Stimulated activated CD4-positive, alpha-beta T cell treated with anti-CD3 and anti-CD28 coated beads, TNF-alpha, amount 100 ng/mL, for 4 hours (primary cell): ENCODE measurements at places on chromosomes 16 and 17.

GRCh38 chr17:43085474-43085873 is 39.7 kb downstream of the BRCA1 start:
- no peak for DNase-seq

DNA sequence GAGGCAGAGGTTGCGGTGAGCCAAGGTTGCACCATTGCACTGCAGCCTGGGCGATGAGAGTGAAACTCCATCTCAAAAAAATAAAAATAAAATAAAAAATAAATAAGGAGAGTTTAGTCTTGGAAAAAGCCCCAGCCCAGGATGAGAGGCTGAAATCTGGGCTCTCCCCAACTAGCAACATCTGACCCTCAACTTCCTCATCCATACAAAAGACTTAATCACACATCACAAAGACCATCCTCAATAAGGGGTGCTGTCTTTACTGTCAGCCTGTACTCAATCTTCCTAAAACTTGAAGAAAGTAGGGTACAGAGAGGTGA is 11.4 kb upstream of the SLC4A1 start:
- no peak for DNase-seq

DNA sequence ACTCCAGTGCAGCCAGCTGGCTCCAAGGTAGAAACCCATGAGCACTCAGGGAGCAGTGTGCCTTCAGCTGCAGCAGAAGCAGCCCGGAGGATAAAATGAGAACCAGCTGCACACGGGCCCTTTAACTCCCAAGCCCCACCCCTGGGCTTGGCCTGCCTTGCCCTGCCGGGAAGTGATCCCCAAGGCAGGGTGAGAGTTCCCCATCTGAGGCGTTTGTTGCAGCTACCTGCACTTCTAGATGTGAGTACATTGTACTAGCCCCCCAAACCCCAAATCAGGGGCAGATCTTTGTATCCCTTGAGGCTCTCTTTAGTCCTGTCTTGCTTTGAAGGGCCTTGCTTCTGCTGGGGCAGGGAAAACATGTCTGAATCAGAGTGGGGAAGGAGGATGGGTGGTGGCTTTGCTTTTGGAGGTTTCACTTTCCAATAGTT is at the start of gene MVP:
Gene MVP (plus strand): TSS at position 192 of the 431 bp plus-strand sequence. CDS start 10,088 bp downstream, outside the sequence.
- DNase-seq: no peak

DNA sequence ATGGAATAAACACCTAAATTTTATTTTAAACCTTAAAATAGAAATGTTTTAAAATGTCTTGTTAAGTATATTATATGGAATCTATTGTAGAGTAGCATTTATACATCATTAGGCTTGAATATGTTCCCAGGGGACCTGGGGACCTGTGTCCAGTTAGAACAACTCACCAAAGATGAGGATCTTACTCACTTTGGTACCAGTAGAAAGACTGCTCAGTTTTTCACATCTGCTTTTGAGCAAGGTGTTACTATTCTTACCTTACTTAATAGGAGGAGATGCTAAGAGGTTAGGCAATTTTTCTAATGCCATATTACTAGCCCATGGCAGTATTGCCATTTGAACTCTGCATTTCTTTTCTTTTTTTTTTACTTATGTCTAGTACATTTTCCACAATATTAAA is 14.7 kb downstream of the STXBP4 start:
- no peak for DNase-seq

GRCh38 chr17:82592767-82593589 is 55.3 kb downstream of the WDR45B start:
- peak; percentile 16 for DNase-seq

DNA sequence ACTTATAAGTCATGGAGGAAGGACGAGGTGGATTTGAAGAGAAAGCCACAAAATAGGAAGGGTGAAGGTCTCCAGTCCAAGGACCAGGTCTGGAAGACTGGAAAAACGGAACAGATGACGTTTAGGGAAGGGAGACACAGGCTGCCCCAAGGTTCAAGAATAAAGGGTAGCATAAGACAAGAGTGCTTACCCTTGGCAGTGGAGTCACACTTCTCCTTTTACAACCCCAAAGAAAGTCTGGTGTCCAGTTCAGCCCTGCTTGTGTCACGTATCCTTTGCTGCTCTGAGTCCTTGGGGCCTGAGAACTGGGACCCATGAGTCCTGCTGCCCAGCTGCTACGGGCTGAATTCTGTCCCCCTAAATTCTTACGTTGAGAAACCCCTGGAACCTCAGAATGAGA is 13.0 kb upstream of the GGA2 start:
- no peak for DNase-seq

- peak; percentile 44 for DNase-seq
These were observed 480 bp upstream of the PROCA1 start for GRCh38 chr17:28712032-28712704.

- DNase-seq: no peak
These were observed 275.6 kb upstream of the C16orf82 start for GRCh38 chr16:26791169-26791568.

DNA sequence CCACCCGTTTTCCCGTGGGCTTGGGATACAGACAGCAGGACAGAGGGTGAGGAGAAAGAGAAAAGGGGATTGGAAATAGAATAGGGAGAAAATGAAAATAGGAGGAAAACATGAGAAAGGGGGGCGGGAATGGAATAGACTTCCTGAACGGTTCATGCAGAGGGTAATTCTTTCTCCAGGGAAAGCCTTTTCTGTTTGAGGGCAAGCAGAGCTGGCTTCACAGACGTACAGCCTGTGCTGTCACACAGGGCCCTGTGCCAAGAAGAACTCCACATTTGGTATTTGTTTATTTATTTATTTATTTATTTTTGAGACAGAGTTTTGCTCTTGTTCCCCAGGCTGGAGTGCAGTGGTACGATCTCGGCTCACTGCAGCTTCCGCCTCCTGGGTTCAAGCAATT is 12.0 kb downstream of the MILR1 start:
- no peak for DNase-seq

GRCh38 chr17:11122908-11123307 is 118.1 kb upstream of the SHISA6 start:
- no peak for DNase-seq

GRCh38 chr17:59349178-59349577 is 17.7 kb downstream of the YPEL2 start:
- no peak for DNase-seq

DNA sequence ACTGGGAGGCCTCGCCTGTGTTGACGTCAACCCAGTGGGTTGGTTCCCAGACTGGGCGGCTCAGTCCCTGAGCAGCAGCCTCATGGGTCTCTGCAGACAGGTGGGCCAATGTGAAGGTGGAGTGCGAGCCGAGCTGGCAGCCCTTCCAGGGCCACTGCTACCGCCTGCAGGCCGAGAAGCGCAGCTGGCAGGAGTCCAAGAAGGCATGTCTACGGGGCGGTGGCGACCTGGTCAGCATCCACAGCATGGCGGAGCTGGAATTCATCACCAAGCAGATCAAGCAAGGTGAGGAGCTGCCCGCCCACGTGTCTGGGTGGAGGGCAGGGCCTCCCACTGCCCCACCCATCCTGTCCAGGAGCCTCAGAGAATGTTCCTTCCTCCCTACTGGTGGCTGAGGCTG is 44.1 kb downstream of the MRC2 start:
- no peak for DNase-seq

- no peak for DNase-seq
These were observed 5.2 kb upstream of the RAB26 start for GRCh38 chr16:2142942-2143877.

GRCh38 chr16:31092330-31092729 is 2.3 kb downstream of the VKORC1 start:
- no peak for DNase-seq

DNA sequence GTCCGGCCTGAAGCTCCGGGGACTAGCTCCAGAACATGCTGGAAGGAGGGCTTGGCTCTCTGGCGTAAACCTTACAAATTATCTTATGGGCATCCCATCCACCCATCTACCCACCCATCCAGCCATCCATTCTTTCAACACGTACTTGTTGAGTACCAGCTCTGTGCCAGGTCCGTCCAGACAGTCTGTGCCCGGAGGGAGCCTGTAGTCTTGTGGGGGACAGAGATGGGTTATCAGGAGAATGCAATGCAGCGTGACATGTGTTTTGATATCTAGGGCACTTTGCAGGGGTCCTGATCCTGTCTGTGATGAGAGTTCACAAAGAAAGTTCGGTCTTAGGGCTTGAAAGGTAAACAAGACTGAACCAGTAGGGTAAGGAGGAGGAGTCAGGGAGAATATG is 4.1 kb upstream of the SLC13A2 start:
- DNase-seq: no peak

GRCh38 chr16:28981517-28981916 is 3.3 kb upstream of the LAT start:
- DNase-seq: no peak

DNA sequence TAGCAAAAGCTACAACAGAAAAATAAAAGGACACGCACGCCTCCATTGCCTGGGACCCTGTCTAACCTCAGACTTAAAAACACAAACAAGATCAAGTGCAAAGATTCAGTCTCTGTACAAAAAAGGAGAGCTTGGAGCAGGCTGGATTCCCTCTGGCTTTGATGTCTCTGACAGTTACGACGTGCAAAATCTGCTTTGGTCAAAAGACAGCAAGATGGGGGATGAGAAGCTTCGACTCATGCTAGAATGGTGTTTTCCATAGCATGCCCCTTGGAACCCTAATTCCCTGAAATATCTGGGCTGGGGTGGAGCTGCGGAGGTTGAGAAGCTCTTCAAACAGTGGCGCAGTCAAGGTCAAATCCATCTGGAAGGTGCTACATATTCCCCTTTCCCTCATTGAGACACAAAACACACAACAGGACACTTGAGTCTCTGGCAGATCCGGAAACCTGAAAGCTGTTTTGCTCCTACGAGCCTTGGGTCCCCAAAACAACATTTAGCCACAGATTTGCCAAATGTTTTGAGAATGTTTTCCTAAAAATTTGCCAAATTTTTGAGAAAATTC is 9.1 kb downstream of the MYH11 start:
- no peak for DNase-seq

- no peak for DNase-seq
These were observed 63.5 kb upstream of the MED9 start for GRCh38 chr17:17413215-17413792.

GRCh38 chr16:27458258-27458657 is 56.3 kb downstream of the IL21R start:
- DNase-seq: no peak

DNA sequence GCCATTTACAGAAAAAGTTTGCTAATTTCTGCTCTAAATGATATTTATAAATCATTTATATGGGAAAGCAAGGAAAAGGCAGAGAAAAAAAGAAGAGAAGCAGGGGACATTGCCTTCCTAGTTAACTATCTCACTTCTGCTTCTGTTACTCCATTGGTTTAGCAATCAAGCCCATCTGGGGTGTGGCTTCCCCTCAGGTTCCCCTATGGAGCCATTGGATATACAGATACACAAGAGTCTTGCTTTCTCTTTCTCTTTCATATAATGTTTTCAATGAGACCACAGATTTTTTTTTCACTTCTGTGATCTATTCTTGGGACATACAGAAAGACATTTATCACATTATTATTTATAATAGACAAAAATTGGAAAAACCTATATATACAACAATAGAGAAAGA is 105.6 kb upstream of the TOM1L1 start:
- DNase-seq: no peak

GRCh38 chr17:79968116-79968515 is 67.6 kb downstream of the TBC1D16 start:
- DNase-seq: no peak

- DNase-seq: no peak
These were observed 11.2 kb upstream of the HP start for GRCh38 chr16:72043058-72043457.

GRCh38 chr17:74274060-74274708 is at the start of gene DNAI2:
TSS of gene DNAI2 (plus strand) at chr17:74274234. CDS start at chr17:74281818, 7,584 bp downstream.
- DNase-seq: no peak

DNA sequence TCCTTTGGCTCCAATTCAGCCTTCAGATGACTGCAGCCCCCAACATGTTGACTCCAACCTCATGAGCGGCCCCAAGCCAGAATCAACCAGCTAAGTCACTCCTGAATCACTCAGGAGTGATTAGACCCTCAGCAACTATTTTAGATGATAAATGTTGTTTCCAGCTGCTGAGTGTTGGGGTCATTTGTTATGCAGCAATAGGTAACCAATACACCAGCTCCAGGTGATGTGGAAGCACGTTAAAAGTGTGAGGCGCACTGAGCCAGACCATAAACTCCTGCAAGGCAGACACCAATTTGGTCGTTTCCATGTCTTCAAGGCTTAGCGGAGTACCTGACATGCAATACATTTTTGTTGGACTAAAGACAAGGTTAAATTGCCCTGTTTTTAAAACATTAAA is 17.5 kb downstream of the COQ7 start:
- no peak for DNase-seq

GRCh38 chr17:54944796-54945195 is 23.7 kb downstream of the COX11 start:
- no peak for DNase-seq

DNA sequence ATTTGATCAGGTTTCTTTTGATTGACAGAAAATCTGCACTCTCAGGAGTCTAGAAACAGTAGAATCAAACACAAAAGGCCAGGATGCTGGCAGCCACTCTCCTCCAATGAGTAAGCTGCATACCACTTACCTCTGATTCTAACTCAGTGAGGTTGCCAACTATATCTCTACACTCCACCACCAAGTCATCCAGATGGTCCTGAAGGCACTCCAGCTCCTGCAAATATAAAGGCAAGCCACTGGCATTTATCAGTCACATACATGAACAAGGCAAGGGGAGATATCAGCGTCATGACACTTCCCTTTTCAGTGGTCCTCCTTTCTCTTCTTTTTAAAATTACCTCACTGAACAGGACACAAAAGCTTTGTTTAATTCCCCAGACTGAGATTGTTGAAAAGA is 53.1 kb upstream of the CLEC18B start:
- no peak for DNase-seq

- no peak for DNase-seq
These were observed 31.4 kb upstream of the CDC42EP4 start for GRCh38 chr17:73343168-73343634.

GRCh38 chr17:78716292-78716691 is 65.8 kb downstream of the CYTH1 start:
- no peak for DNase-seq

DNA sequence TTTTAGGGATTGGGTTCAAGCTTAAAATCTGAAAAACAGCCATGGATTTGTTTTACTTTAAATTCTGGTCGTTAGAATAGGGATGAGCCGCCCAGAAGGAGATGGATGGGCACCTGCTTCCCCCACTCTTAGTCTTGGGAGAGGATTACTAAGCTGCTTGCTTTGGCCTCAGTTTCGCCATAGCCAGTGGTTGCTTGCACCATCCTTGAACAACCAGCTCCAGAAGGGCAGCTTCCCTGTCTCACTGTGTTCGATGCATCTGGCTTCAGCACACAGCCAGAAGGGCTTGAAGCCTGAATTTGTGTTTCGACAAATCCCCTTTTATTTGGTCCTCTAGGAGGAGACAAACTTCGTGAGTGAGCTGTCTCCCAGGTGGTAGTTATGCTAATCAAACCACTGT is 7.1 kb downstream of the CYB5D2 start:
- DNase-seq: no peak
